ENCODE measurements at places on chromosomes 5 and 9.

DNA sequence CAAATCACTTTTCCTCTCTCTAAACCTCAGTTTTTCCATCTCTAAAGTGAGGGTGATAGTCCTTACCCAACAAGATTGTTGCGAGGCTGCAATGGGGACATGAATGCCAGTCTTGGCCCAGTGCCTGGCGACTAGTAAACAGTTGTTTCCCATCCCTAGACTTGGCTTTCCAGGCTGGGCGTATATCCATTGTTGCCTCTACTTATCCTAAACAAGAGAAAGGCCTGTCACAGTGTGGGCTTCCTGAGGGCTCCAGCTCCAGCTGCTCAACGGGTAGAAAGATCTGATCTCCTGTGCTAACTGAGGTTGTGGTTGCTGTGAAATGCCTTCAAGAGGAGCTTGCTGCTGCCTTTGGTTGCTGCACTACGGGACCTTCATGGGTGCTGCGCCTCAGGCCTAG is 142.0 kb downstream of the NSG2 start:
- no peak for DNase-seq

- no peak for DNase-seq
These were observed 169.0 kb downstream of the PTPRD start for GRCh38 chr9:10443868-10444204.

DNA sequence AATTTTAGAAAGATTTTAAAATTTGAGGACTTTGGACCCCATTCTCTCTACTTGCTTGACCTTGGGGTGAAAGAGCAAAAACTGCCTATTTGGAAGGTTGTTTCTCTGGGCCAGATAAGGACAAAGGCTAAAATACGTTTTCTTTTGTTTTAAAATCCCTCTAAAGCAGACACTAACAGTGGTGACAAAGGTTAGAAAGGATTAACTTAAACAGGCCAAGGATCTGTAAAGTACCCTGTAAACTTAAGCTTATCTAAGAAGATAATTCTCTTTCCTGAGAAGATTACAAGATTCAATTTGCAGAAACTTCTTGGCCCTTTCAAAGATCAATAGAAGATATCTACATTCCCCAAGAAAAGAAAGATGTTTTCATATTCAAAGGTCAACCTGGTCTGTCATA is 12.1 kb downstream of the TRPM6 start:
- no peak for DNase-seq

GRCh38 chr5:87252283-87252605 is 15.4 kb upstream of the RASA1 start:
- DNase-seq = no peak

- no peak for DNase-seq
These were observed 8.0 kb downstream of the SYNPO start for GRCh38 chr5:150648294-150649107.

DNA sequence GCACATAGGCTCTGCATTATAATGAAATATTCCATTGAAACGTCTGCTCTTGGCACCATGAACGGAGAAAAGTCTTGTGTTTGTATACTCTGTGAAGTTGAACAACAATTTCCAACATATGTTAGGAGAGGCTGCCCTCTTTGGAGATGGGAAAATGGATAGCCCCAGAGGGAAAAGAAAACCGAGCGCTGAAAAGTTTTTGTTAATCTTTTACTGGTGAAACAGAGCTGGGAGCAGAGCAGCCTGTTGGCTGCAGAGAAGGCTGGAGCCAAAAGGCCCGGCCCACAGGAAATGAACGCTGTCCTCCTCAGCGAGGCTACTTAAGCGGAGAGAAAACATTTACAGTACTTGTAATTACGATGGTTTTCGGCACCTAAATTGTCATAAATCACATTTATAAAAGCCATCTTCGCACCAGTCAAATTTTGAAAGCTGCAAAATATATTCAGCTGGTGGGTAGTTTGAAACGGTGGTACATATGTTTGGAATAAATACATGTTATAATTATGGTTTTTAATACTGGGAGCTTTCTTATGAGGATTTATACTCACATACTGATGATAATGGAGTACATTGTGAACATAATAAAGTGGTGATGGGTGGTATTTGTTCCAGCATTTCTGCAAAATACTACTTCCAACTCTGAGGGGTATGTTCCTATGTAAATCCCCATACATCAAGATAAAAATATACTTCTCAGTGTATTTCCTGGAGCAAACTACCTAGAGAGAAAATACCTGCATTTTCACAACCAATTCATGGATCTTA is 129.6 kb upstream of the CNTLN start:
- peak; percentile 29 for DNase-seq

DNA sequence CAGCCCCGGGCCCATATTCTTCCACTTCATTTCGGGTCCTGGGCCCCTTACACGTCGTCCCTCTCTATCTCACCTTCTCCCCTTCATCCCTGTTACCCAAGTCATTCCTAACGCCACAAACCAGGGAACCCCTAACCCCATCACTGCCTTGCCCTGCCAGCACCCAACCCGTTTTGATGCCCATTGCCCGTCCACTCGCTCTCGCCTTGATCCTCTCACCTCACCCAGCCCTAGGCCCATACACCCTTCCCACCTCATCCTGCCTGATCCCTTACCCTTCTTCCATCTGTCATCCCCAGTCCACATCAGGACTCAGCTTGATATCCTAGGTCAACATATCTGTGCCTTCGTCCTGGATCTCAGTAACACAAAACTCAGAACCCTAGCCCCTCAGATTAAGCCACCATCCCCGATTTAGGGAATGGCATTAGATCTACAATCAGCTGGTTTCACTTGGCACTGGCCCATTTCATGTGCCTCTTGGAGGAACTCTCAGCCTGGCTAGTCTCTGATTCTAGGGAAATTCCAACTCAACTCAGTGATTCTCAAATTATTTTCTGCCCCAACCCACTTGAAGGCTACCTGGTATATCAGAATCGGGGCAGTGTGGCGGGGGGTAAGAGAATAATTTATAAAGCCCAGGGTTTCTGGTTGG is 489 bp downstream of the CHMP5 start:
- DNase-seq = no peak

DNA sequence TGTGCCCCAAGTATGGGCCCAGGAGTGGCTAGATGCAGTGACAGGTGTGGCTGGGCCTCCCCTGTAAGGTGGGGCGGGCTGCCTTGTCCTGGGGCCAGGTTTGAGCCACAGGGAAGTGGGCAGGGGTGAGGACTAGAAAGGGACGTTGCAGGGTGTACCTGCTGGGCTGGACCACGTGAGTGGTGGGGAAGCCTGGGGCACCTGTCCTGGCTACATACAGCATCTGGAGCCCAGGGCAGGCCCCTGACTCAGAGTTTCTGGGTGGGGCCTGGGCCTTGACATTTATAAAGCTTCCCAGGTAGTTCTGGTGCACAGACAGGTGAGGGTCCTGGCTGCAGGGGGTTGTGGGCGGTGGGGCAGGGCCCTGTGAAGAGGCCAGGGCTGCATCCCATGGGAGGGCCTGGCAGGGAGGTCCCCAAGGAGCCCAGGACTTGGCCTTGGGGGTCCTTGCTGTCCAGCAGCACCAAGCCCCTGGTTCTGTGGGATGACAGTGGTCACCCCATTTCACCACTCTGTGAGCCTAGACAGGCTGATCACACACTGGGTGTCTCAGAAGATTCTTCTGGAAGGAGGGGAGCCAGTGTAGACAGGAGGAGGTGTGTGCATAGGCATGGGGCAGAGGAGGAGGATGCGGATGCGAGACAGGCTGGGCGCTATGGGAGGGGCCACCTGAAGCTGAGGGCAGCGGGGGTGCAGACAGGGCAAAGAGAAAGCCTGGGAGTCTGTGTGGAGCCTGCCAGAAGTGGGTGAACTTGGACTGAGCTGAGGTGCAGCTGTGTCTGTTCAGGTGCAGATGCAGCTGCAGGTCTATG is 94.0 kb downstream of the PHF2 start:
- peak; percentile 49 for DNase-seq

GRCh38 chr5:110823571-110823970 is 84.8 kb downstream of the SLC25A46 start:
- no peak for DNase-seq

DNA sequence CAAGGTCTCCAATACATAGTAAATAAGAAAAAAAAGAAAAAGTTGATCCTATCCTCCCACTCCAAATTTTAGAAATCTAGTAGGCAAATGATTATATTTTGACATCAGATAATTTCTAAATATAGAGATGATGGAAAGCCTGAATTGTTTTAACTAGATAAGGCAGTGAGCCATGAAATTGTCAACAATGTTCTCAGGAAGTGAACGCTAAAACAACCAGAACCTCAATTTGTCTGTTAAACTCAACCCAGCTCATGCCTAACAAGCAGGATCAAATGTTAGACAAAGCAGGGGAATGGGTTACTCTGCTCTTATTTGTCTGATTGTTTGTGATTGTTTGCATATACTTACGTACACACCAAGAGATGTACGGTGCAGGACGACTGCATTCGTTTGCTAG is 49.2 kb downstream of the ESM1 start:
- no peak for DNase-seq

DNA sequence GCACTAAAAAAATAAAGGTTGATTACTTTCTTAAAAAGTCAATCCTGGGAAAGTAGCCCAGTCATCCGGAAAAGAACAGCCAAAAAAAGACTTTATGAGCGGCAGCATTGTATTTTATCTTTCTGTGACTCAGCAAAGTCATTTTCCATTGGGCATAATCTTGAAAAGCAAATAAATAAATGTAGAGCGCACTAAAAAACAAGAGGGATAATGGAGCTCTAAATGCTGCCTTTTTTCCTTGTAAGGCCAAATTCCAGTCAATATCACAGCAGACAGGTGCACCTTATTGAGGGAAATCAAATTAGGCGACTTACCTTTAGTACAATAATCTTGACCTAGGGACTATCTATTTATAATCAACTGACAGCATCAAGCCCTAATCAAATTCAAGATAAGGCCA is 266.8 kb downstream of the MTRR start:
- DNase-seq = no peak

DNA sequence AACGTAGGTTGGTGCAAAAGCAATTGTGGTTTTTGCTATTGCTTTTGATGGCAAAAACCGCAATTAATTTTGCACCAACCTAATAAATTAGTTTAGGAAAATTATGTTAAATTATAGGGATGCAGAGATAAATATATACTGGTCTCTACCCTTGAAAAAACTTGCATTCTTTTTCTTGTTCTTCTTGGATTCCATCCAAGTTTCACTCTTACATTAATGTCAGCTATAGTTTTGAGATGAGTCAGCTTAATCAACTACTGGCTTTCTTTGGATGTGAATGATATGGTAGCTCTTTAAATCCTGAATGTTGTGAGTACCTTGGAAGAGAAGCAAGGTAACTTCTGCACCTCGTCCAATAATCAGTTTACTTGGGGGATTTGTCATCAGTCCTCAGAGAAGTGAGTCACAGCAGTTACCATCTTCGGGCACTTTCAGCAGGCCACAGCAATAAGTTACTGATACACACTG is 549.0 kb upstream of the ZNF608 start:
- DNase-seq = no peak

DNA sequence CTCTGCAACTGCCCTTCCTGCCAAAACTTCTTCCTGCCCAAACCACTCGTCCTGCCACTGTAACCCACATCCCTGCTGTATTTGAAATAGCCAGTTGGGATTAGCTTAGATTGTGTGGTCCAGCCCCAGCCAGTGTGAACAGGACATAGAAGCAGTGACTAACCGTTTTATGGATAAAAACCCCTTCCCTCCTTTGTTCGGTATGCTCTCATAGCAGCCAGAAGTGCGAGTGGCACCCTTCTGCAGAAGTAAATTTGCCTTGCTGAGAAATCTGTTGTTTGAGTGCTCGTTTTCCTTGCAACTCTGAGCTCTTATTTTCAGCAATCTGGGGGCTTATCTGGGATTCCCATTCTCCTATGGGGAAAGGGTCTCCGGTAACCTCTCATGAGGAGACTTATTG is 470.0 kb downstream of the PRDM9 start:
- no peak for DNase-seq

DNA sequence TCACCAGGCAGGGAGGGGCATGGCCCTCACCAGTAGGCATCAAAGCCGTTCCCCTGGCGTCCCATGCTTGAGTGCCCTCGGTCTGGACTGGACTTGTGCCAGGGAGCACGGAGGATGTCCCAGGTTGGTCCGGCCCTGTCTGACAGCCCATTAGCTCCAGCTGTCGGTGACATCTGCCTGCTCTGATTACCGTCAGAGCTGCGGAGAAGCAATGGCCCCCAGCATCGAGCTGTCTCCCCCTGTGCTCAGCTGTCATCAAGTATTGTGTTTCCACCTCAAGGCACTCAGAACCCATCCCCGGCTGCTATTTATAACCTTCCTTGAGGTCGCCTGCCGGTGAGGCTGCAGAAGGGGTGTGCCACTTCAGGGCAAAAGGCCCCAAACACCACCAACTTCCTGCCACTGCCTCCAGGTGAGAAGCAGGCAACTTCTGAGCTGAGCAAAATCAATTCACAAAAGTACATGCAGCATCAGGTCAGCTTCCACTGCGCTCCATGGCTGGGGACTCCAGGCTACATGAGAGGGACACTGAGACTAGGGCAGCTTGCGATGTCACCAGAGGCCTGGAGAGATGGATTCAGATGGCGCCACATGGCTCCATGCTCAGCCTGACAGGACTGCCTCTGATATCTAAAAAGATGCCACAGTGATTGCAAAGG is 142.7 kb downstream of the C5orf15 start:
- DNase-seq = peak; percentile 75
